ENCODE measurements at places on chromosomes 6 and 20.

DNA sequence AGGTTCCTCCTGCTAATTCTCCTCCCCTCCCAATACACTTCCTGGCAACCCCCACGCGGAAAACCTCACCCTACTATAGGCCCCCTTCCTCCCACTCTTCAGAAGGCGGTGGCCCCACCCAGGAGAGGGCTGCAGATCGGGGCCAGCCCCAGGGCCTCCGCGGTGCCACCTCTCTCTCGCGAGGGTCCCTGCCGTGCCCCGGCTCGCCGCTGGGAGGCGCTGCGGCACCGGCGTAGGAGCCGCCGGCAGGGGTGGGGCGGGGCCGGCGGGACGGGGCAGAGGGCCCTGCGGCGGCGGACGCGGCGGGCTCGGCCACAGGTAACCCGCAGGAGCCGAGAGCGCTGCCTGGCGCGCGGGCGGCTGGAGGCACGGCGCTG is at the start of gene ANKRD6:
TSS of gene ANKRD6 (plus strand) at position 278 of the 377 bp plus-strand sequence. CDS start 133,825 bp downstream, outside the sequence.
- DNase-seq = peak; percentile 64

DNA sequence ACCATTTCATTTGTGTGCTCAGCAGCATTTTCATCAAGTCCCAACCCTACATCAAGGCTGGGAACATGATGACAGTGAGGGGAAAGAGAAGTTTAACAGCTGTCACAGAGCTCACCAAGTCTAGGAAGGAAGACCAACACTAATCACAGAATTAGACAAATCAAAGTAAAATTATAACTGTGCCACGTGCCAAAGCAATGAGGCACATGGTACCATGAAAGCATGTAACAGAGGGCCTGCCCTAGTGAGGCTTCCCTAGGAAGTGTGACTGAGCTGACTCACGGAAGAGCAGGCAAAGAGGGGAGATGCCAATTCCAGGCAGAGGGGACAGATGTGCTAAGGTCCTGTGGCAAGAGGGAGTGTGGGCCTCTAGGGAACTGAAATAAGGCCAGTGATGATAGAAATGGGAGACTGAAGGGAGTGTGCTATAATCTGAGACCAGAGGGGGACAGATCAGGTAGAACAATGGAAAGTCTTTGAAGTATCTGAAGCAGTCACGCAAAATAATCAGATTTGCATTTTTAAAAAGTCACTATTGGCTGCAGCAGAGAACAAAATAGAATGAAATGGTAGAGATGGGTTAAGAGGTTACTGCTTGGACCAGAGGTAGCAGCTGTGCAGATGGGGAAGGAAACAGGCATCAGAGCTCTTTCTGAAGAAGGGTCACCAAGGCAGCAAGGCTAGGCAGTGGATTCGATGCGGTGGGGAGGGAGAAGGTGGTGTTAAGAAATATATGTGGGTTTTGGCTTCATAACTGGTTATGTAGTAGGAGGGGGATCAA is 86.8 kb downstream of the GPR6 start:
- no peak for DNase-seq

- no peak for DNase-seq
These were observed at the start of gene ZFP57 for GRCh38 chr6:29680904-29681303. Gene ZFP57 (minus strand): TSS chr6:29681152. CDS start chr6:29677003, 4,149 bp downstream.

GRCh38 chr6:6640926-6641325 is 52.4 kb downstream of the LY86 start:
- DNase-seq = no peak

DNA sequence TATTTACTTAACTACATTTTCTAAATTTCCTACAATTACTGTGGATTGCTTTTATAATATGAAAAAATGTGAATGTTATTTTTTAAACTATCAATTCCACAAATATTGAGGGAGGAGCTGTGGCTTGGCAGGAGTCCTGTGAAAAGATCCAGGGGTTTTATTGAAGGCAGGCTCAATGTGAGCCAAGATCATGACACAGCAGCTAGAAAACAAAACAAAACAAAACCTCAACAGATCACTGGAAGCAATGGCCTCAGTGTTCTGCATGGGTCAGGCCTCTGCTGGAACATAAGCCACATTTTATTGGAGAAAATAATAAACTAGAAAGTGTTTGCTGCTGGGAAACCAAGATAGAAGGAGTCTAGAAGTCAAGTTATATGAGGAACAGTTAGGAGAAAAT is 19.4 kb upstream of the RCAN2 start:
- no peak for DNase-seq

- DNase-seq = no peak
These were observed 685.9 kb downstream of the KIF16B start for GRCh38 chr20:15887387-15887786.

- DNase-seq = no peak
These were observed 18.0 kb upstream of the DEFB129 start for GRCh38 chr20:208942-209566.

GRCh38 chr20:63567386-63568169 is 6.5 kb downstream of the HELZ2 start:
- DNase-seq = peak; percentile 51

DNA sequence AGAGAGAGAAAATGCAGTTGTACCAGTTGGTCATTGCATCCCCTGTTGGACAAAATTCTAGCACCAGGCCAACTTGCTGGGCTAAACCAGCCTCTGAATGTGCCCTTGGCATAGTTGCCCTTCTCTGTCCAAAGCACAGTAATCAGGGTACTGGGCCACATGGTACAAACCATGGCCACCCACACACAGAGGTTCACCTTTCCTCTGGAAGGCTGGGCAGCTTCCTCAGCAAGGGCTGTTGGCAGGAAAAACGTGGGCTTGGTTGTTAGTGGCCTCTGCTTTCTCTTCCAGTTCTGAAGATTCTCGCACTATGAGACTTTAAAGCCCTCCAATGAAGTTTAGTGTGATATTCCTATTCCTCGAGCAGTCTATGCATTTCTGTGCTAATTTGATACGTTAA is 706 bp downstream of the DDO start:
- DNase-seq = no peak

DNA sequence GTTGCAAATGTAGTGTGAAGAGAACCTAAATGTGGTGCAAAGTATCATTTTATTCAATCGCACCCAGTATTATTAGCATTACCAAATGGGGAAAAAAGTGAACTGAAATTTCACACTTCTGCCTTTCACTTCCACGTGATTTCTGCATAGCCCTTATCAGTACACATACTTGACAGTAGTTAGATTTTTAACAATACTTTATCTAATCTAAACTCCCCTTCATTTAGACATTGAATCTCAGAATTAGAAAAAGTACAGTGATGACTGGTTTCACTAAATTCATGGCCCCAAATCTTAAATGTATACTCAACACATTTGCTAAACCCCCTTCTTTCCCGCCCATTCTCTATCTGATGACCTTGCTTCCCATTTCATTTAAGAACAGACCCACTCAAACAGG is 14.3 kb downstream of the STX7 start:
- DNase-seq = no peak

DNA sequence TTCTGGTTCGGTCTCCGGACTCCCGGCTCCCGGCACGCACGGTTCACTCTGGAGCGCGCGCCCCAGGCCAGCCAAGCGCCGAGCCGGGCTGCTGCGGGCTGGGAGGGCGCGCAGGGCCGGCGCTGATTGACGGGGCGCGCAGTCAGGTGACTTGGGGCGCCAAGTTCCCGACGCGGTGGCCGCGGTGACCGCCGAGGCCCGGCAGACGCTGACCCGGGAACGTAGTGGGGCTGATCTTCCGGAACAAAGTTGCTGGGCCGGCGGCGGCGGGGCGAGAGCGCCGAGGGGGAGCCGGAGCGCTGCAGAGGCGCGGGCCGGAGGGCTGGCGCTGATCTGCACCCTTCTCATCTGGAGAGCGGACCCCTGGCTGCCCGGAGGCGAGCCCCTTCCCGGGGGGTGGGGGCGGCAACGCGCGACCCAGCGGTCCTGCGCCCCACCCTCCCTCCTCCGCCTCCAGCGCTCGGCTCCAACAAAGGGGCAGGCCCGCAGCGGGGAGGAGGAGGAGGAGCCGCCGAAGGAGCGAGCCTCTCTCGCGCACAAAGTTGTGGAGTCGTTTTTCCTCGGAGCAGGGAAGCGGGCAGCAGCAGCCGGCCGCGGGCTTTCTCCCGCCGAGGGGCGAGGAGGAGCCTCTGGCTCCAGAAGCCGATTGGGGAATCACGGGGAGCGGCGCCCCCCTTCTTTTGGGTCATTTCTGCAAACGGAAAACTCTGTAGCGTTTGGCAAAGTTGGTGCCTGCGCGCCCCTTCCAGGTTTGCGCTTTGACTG is at the start of gene UTRN:
TSS of gene UTRN (plus strand) at position 553 of the 765 bp plus-strand sequence. CDS start 6,494 bp downstream, outside the sequence.
- DNase-seq = peak; percentile 57

- DNase-seq = no peak
These were observed 391.6 kb downstream of the ADGRB3 start for GRCh38 chr6:69026715-69027114.

All from stimulated activated CD4-positive, alpha-beta T cell treated with anti-CD3 and anti-CD28 coated beads, TNF-alpha, amount 100 ng/mL, for 24 hours (primary cell).